ENCODE measurements at places on chromosomes 2 and 18. TPM values are rescaled to one million over a fixed set of nuclear protein-coding genes. Genes with fewer than 3 reads are reported as not detected.

- DNase-seq, result no peak
Measured at GRCh38 chr2:231727621-231728020, 19.3 kb downstream of the PTMA start.

Gene CHRNA1
- not detected for total RNA-seq

Gene SLC5A7
- total RNA-seq, result 3.1 TPM

GRCh38 chr2:88955607-88956006 is 264.1 kb downstream of the RPIA start:
- no peak for DNase-seq

DNA sequence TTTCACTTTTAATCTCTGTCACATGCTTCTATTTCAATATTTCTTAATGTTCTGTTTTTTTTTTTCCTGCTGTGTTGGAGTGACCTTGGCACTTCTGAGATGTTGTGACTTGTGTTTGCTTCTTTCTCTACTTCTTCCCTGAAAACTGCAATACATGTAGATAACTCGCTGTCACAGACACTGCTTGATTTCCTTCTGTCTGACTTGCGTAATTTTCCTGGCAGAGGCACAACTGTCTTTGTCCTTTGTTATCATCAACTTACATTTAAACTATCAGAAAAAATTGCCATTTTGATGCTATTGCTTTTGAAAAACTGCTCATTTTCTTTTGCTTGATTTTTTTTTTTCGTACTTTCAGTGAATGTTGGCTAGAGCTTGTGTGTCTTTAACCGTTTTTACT is 69.0 kb downstream of the BABAM2 start:
- no peak for DNase-seq

GRCh38 chr2:236866542-236867340 is 218.9 kb upstream of the COPS8 start:
- DNase-seq, result no peak

Gene NT5DC4
- total RNA-seq, result not detected

Gene CNRIP1
- 39.8 TPM for total RNA-seq

- no peak for DNase-seq
Measured at GRCh38 chr2:59296279-59296678, 1055.2 kb upstream of the FANCL start.

Gene TCF4
- 549 TPM for total RNA-seq

Gene PAX3
- total RNA-seq, result 135 TPM

GRCh38 chr2:199443589-199444130 is 14.1 kb downstream of the SATB2 start:
- no peak for DNase-seq

DNA sequence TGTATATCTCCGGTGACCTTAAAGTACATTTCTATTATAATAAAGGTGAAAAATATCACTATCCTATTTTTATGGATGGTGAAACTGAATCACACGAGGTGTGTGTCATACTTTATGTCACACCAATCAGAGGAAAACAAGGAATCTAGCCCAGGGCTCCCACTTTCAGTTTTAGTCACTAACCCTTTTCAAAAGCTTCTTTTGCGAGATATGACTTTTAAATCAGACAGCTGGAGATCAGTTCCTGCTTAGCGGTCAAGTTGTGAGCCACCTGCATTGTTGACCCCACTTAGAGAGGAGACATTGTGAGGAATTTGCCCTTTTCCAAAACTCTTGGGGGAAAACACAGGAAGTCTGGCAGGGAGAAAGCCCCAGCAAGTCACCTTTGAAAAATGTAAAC is 70.5 kb downstream of the CPS1 start:
- DNase-seq, result no peak

DNA sequence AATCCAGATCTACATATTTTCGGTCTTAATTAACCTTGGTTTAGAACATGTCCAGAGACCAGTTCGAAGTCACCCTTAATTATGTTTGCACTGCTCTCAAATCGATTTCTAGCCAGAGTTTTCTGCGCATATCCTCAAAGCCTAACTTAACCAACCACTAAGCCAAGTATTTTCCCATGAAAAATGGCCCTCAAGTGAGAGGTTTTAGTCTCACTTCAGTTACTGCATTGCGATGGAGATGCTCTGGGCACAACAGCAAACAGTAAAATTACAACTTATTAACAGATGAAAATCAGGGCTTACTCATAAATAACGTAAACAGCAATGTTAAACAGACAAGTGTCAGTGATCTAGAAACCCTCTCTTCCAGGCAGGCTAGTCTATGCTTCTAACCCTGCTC is 4.5 kb downstream of the RTN4 start:
- no peak for DNase-seq

GRCh38 chr2:55885127-55885943 is 38.2 kb downstream of the EFEMP1 start:
- DNase-seq, result no peak

GRCh38 chr2:221051162-221051561 is 520.9 kb downstream of the EPHA4 start:
- DNase-seq, result no peak

GRCh38 chr18:34773378-34773777 is 63.3 kb downstream of the DTNA start:
- DNase-seq, result no peak

Gene SPC25
- 10.2 TPM for total RNA-seq

DNA sequence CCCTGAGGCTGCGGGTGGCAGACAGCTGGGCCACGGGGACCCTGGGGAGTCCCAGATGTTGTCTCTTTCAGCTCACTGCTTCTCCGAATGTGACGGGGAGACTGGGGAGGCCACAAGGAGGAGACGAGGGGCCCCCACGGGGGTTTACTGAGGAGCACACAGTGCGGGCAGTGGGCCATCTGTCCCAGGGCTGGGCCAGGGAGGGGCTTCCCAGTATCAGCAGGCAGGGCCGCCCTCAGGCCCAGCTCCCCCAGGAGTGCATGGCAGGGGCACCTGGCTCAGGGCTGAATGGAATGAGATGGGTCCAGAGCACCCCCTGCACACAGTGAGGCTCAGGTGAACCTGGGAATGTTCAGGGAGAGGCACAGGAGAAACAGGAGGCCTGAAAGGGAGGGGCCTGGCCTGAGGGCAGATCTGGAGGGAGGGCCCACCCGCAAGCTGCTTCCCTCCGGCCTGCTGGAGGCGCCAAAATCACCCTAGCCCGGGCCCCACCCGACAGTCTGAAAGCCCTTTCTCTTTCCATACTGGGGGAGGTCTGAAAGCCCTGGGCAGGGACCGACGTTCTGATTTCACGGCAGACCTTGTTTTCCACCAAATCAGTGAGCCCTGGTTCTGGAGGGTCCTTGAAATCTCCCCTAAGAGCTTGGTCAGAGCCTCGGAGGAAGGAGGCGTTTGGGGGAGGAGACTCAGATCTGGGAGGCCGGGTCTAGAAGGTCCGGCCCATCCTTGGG is 35.5 kb upstream of the PTMA start:
- DNase-seq, result no peak

Gene TMEM163
- total RNA-seq, result 10.2 TPM

- DNase-seq, result no peak
Measured at GRCh38 chr2:141641462-141641861, 489.4 kb downstream of the LRP1B start.

- DNase-seq, result no peak
Measured at GRCh38 chr18:78228974-78229373, 750.6 kb upstream of the SALL3 start.

GRCh38 chr2:16187482-16187817 is 247.1 kb downstream of the MYCN start:
- DNase-seq, result no peak

Gene KIAA2012
- 1.00 TPM for total RNA-seq

Gene DNMT3A
- total RNA-seq, result 63.3 TPM

Gene NBAS
- 87.7 TPM for total RNA-seq

Gene BCL2L11
- total RNA-seq, result 14.9 TPM

DNA sequence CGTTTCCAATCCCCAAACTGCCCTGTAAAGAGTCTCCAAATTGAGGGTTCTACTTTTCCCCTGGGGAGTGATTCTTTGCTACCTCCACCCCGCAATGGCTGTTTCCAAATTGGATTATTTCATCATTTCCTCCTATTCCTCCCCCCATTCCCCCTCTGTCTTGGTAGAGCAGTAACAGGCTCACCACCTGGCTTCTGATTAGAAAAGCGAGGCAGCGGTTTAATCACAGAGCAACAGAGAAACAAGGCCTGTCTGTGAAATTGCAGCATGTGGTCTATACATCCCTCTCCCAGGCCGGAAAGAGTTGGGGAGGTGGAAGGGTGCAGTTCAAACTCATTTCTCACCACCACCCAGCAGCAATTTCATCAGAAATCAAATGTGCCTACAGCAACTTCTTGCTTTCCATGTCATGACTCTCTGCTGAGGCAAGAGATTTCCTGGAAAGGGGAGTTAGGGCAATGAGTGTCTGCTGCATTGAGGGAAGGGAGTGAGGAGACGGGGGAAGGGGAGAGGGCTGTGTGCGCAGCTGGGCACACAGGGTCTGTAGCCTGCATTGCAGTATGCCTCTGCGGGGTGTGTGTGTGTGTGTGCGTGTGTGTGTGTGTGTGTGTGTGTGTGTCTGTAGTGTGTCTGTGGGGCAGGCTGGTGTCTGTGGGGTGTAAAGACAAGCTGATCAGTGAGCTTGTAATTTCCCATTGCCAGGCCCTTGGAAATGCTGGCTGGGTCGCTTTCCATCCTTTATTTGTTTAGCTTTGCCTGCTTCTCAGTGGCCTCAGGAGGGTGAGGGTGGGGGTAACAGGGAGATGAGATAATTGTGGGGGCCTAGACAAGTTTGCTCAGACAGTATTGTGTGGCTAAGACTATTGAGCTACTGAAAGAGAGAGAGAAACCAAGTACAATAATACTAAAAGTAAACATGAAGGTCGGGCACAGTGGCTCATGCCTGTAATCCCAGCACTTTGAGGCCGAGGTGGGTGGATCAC is 13.5 kb upstream of the IGFBP2 start:
- no peak for DNase-seq

- peak; percentile 7 for DNase-seq
Measured at GRCh38 chr18:79224381-79224780, 155.2 kb downstream of the ATP9B start.

Gene CAPN13
- total RNA-seq, result 0.36 TPM

- DNase-seq, result no peak
Measured at GRCh38 chr2:231167745-231168459, 30.5 kb upstream of the ARMC9 start.

- DNase-seq, result no peak
Measured at GRCh38 chr18:3596637-3597384, 146.8 kb downstream of the TGIF1 start.

DNA sequence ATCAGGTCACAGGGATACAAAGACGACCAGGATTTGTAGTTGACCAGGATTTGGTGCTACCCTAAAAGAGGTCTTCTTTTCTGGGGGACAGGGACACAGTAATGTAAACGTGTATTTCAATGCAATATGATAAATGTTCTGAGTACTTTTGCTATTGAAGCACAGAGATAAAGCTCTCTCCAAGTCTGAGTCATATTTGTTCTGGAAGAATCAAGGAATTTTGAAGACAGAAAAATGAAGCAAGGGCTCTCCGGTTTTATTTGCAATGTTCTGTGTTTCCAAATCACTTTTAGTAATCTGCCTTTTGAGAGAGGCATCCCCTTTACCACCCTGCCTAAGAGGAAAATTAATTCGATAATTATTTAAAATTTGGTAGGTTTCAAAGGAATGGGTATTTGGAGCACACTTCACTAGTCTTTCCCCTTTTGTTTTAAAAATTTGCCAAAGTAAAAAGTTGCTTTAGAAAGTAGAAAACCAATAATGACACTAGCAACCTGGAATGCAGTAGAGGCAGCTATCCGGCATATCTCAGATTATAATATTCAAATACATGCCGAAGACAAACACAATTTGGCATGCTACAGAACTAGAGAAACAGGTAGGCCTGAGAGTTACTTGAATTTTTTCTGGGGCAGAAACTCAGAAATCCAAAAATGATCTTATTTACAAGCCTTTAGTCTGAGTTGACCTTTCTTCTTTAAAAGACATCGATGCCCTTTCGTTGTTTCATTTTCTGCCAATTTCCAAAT is 82.7 kb downstream of the MREG start:
- DNase-seq, result no peak

Gene AQP12A
- total RNA-seq, result not detected

Gene GPR39
- 4.3 TPM for total RNA-seq

GRCh38 chr2:201697899-201698298 is 545 bp downstream of the MPP4 start:
- no peak for DNase-seq

GRCh38 chr2:232299084-232299483 is 79.5 kb upstream of the ALPP start:
- DNase-seq, result no peak

DNA sequence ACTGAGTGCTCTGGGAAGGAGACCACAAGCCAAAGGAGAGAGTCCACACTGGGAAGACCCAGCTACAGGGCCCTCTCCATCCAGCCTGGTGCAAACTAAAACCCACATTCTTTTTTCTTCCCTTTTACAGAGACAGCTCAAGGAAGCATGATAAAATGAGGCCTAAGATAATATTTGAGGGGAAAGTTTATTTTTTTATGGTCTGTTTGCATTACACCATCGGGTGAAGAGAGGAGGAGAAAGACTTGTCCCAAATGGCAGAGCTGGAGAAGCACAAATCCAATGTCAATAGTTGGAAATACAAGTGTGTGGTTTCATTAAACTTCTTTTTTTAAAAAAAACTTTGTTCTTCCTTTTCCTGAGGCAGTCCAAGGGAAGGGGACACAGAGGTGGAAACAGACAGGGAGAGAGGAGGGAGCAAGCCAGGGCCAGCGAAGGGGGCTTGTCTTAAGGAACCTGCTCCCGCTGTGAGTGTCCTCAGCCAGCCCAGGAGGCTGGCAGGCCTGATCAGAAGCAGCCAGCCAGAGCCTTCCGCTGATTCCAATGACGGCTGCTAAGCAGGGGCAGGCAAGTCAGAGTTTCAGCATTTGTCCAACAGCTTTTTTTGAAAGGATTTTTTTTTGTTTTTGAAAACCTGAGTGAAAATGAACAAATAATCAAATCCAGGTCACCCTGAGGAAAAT is 203.8 kb upstream of the SIX2 start:
- no peak for DNase-seq

- no peak for DNase-seq
Measured at GRCh38 chr18:25595274-25596060, 243.5 kb upstream of the ZNF521 start.

DNA sequence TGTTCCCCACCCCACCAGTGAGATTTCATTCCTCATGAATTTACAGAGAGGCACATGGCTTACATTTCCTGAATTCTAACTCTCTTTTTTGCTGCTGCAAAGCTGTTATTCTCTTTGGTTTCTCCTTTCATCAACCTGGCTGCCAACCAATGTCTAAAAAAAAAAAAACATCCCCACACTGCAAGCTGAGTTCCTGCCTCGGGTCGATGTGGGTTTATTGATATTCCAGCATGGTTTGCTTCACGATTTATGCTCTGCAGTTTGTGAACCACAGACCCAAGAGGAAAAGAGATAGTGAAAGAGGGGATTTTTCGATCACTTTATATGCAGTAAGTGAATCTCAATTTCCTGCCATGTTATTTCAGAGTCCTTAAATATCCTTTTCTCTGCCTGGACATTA is 363.6 kb downstream of the LPIN1 start:
- DNase-seq, result no peak

- DNase-seq, result no peak
Measured at GRCh38 chr2:127673291-127674069, 1.9 kb downstream of the LIMS2 start.

- DNase-seq, result no peak
Measured at GRCh38 chr2:67808112-67808511, 254.7 kb downstream of the C1D start.

- no peak for DNase-seq
Measured at GRCh38 chr2:3751806-3752205, 48.4 kb downstream of the DCDC2C start.

Gene UBXN2A
- total RNA-seq, result 29.3 TPM

Measured in cerebellum (tissue), 4 donors.